Hepatocyte (in vitro differentiated cells): ENCODE measurements at places on chromosomes 13 and 19. TPM values are rescaled to one million over a fixed set of nuclear protein-coding genes. Genes with fewer than 3 reads are reported as not detected.

- no peak for DNase-seq
Observed at GRCh38 chr13:37929308-37929707, 59.7 kb upstream of the TRPC4 start.

IRGC gene
- not detected in 2 replicates for total RNA-seq

DNA sequence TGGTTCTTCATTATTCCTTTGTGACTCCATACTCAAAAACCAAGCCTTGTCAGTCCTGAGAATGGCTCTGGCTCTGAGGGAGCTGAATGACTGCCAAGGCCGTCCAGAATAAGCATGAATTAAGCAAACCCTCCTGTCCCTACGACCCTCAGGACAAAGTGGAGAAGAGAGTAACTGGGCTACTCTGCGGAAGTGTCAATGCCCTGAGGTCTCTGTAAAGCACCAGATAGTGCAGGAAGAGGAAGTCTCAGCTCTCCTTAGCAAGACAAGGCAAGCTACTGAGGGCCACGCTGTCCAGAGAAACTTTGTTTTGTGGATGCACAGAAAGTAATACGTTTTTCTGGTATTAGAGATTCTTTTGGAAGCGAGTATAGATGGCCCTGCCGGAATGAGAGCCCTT lies 94.1 kb downstream of the RNASEH2B start:
- no peak for DNase-seq

DNA sequence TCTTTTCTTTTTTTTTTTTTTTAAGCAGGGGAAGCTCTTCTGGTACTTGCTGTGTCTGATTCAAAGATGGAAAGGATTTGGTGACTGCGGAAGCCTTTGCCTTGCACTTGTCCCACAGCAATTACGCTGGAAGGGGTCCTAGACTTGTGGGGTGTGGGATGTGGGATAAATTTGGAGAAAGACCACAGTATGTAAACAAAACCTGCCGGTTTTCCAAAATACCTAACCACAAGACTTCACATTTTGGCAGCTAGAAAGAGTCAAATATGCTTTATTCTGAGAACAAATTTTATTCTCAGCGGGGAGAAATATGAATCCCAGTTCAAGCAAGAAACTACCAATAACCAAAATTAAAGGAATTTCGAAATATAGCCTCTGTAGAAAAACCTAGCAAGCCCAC lies 176.5 kb downstream of the SPRY2 start:
- no peak for DNase-seq

RGL3 gene
- 20.6 and 27.6 TPM in 2 replicates for total RNA-seq

DNA sequence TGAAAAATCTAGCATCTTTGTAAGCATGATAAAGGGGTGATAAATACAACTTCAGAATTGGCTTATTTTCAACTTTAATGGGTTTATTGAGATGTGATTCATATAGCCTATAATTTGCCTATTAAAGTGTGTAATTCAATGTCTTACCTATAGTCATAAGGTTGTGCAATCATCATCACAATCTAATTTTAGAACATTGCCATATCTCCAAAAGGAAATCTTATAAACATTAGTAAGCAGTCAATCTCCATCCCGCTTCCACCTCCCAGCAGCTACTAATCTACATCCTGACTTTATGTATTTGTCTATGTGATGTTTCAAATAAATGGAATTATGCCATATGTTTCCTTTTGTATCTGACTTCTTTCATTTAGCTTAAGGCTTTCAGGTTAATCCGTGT lies 145.2 kb upstream of the KLHL1 start:
- no peak for DNase-seq

DNA sequence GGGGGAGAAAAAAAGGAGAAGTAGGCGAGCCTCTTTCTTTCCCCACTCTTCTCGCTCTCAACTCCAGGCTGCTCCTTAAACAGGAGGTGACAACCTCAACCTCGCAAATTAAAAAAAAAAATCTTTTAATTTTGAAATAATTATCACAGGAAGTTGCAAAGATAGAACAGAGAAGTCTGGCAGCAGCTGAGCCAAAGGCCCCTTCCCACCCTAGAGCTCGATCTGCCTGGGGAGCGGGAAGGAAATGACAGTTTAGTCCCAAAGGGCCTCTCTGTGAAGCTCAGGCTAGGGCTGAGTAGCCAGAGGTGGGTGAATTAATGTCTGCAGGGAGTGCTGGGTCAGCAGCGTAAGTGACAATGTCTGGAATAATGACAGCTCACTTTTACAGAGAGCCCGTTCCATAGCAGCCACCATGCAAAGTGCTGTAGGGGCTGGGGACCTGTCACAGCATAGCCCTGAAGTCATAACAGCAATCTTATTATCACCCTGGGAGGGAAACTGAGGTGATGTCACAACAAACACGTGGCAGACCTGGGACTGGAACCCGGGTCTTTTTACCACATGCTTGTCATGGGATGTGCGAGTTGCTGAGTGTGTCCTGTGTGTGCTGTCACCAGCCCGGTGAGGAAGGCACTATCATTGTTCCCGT lies 8.8 kb upstream of the CD22 start:
- no peak for DNase-seq

- peak; percentile 70 for DNase-seq
Observed at GRCh38 chr13:60627071-60627686, 230.2 kb downstream of the TDRD3 start.

DNA sequence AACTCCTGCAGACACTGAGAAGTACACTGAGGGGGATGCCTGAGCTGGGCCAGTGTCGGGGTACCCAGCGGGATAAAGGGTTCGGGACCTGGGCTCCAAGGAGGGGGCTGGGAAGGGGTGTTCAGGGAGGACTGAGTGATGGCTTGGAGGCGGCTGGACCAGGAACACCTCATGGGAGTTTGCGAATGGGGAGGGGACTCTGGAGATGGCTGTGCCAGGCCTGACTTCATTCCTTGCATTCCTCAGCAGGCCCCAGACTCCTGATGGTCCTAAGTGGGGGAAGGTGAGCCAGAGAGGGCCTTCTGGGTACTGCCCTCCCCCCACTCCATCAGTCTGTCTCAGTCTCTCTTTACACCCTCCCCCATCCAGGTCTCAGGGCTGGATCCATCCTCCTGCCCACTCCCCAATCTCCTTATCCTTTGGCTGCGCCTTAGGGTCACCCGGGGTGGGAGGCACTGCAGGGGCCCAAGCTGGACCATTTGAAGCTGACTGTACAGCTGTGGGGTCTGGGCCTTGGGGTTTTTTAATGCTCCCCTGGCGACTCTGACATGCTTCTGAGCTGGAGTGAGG lies 13.8 kb downstream of the PAK4 start:
- DNase-seq = no peak

FOSB gene
- total RNA-seq = 37.9 and 73.1 TPM in 2 replicates

DNA sequence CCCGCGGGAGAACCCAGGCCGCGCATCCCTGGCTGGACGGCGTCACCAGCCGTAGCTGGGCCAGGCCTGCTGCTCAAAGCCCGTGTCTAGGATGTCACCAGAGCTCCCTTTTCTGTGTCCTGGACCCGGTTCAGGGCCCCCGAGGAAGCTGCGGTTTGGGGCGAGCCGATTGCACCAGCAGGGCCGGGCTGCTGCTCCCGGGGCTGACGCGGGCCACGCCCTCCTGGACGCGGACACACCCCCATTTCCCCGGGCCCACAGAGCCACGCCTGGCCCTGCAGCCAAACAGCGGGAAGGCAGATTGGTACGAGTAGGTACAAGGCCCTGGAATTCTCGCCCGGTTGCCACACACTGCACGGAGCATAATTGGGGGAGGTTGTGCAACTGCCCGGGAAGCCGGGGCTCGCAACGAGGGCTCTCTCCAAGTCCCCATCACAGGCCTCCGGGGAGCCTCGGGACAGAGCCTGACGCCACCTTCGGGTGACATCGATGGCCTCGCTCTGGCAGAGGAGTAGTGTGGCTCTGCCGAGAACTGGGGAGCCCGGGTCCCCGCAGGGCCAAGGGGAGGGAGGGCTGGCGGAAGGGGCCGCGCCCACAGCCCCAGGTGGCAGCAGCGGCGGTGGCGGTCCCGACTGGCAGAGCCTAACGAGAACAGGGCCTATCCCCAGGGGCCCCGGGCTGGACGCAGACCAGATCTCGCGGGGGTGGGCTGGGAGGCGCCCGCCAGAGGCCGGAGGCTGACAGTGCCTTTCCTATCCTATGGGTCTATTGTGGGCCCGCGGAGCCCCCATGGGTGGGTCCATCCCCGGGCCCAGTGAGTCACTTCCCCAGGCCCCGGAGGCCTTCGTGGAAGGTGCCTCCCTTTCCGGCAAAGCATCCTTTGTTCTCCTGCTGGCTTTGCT lies 23.5 kb downstream of the KCTD15 start:
- peak; percentile 74 for DNase-seq

DNA sequence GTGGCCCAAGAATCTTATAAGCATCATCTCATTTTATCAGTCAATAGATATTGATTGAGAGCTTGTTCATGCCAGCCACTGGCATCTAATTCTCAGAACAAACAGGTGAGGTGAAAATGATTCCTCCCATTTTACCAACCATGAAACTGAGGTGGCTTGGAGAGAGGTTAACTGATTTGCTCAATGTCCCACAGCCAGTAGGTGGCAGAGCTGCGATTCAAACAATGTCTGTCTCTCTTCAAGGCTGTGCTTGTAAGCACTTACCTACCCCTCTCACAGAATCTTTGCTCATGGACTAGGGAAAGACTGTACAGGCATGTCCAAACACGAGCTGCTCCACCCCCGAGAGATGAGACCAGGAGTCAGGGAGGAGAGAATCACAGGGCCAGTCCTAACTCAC lies 21.5 kb upstream of the GSX1 start:
- peak; percentile 43 for DNase-seq

C19orf67 gene
- not detected in 2 replicates for total RNA-seq

PCDH9 gene
- 15.0 and 16.2 TPM in 2 replicates for total RNA-seq

GRCh38 chr19:45175515-45176345 lies 2.3 kb downstream of the TRAPPC6A start:
- no peak for DNase-seq

FCER2 gene
- not detected in 2 replicates for total RNA-seq

- DNase-seq = peak; percentile 17
Observed at GRCh38 chr19:39557811-39558623, 18.1 kb upstream of the EID2 start.

DNAJC15 gene
- 3.5 and 4.3 TPM in 2 replicates for total RNA-seq

- DNase-seq = peak; percentile 46
Observed at GRCh38 chr13:30431269-30431940, 9.1 kb downstream of the UBE2L5 start.
